Fibroblast of mammary gland (primary cell): ENCODE measurements at places on chromosomes 6 and 20.

GRCh38 chr6:133759524-133759923, 129.4 kb upstream of the TCF21 start:
- no peak for DNase-seq

DNA sequence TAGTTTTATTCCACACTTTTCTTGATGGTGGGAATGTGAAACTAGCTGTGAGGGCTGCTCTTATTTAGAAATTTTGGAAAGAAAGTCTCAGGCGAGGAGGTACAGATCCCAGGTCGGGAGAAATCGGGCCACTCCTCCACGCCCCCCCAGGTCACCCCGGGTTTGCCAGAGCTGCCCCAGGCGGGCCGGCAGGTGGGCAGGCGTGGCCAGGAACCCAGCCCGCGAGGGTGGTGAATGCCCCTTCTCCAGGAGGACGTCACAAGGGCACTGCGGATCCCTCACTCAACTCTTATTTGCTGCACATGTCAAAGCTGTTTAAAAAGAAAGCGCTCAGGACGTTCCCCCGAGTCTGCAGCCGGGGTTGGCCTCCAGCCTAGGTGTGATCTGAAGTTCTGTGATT, 60.5 kb upstream of the SLCO4A1 start:
- no peak for DNase-seq

DNA sequence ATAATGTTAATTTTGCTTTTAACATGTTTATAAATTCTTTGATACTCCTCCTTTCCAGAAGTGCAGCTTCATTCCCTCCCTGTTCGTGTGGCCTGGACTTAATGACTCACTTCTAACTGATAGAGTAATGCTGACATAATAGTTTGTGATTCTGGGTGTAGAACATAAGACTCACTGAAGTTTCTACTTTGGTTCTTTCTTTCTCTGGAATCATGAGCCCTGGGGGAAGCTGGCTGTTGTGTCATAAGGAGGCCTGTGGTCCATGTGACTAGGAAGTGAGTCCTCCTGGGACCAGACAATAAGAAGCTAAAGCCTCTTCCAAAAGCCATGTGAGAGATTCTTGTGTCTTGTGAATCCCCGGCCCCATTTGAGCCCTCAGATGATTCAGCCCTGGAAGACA, 30.5 kb upstream of the HLA-G start:
- DNase-seq: peak; percentile 95

DNA sequence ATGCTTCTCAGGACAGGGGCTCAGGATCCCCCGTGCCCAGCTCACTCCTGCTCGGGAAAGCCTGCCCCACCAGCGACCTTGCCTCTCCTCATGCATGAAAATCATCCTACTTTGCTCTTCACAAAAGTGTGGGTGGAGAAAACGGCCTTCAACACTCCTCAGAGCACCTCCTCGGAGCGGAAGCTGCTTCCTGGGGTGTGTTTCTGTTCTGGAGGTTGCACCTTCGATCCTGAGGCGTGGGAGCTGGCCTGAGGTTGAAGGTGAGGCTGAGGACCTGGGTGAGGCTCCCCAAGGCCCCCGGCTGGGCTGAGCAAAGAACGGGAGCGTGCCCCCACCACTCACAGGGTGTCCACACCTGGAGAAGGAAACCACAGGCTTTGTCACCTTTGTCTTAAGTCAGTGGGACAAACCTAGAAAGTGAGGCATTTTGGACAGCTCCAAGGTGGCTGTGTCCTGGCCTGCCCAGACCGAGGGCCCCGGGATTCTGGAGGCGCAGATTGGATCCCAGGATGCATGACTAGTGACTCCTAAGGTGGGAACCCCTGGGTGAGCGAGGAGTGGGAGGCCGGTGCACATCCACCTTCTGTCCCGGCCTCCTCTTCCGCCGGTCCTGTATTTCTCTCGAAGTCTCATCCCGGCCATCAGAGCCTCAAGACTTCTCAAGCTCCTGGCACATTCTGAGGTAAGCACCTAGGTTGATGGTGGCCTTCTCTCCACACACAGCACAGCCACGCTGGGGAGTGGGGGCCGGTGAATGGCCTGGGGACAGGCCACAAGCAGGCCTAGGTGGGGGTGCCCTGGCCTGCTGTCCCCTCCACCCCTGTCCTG, 104.7 kb downstream of the TMEM242 start:
- no peak for DNase-seq

DNA sequence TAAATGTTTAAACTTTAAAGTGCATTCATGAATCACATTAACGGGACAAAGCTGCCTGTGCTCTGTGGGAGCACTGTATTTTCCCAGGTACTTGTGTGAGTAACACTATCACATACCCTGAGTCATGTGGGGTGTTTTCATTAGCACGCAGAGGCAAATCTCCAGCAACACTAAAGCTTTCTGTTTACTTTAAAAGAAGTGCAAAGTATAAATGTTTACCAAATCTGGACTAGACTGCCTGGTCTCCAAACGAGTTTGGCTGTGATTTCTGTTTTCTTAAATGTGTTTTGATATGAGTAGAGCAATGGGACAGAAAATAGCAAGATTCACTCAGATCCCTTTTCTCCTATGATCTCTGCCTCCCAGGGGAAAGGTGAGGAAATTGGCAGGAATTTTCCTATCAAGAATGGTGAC, 28.8 kb upstream of the RIPPLY2 start:
- DNase-seq: peak; percentile 6

GRCh38 chr6:20921578-20921977, 387.3 kb downstream of the CDKAL1 start:
- peak; percentile 76 for DNase-seq

- no peak for DNase-seq
Observed at GRCh38 chr6:3617681-3618311, 133.7 kb downstream of the PXDC1 start.

DNA sequence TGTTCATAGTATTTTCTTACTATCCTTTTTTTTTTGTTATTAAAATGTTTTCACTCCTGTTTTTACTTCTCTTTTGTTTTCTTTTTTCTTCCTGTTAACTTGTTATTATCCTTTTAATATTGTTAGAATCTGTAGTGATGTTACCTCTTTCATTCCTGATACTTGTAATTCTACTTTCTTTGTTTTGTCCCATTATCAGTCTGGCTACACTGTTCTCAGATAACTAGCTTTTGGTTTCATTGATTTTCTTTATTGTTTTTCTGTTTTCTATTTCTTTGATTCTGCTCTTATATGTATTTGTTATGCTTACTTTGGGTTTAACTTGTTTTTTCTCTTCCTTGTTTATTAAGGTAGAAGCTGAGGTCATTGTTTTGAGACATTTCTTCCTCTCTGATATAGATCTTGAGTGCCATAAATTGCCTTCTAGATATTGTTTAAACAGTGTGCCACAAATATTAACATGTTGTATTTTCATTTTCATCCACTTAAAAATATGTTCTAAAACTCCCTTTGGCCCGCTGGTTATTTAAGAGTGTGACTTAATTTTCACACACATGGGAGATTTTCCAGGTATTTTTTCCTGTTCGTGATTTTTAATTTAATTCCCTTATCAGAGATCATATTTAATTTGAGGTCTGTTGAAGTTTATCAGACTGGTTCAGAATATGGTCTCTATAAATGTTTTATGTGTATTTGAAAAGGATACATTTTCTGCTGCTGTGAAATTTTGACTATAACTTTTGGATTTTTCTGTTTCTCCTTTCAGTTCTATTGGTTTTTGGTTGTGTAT, 6.7 kb downstream of the XRN2 start:
- no peak for DNase-seq

- DNase-seq: no peak
Observed at GRCh38 chr6:150149146-150149545, 6.3 kb downstream of the PPP1R14C start.

DNA sequence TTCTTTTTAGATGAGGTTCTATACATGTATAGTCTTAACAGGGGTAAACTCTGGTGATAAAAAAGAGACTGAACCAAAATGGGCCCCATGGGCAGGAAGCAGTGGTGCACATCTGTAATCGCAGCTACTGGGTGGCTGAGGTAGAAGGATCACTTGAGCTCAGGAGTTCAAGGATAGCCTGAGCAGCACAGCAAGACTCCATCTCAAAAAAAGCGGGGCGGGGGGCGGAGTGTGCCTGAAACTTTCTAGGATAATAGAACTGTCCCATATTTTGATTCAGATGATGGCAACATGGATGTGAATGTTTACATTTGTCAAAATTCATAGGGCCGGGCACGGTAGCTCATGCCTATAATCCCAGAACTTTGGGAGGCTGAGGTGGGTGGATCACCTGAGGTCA, 48.8 kb upstream of the TAF8 start:
- no peak for DNase-seq

DNA sequence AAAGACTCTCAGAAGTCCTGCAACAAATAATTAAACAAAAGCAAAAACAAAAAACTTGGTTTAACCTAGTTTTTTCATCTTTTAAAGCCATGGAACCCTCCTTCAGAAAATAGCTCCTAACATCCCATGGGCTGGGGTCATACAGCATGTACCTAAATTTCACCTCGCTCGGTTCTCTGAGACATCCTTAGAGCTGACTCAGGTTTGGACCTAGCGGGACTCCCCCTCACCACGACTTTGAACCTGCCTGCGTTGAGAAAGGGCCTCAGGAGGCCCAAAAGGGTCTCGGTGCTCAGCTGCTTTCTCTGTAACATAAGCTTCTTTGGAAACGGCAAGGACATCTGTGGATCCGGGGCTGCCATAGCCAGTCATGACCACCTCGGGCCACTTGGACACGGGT, 112.8 kb downstream of the NFATC2 start:
- DNase-seq: no peak

DNA sequence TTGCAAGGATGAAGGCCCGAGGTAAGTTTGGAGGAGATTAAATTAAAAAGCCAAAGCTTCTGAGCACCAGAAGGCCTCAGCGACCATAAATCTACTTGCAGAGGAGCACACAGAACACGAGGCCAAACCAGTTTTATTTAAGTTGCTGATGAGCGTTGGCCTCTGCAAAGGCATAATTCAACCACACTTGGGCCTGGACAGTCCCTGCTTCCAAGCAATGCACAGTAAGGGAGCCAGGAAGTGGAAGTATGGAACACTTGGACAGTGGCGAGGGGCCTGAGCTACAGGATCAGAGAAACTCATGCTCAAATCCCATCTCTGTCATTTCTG, 92.8 kb downstream of the PTPRT start:
- DNase-seq: no peak

- no peak for DNase-seq
Observed at GRCh38 chr6:72916298-72916697, 294.4 kb downstream of the KCNQ5 start.

DNA sequence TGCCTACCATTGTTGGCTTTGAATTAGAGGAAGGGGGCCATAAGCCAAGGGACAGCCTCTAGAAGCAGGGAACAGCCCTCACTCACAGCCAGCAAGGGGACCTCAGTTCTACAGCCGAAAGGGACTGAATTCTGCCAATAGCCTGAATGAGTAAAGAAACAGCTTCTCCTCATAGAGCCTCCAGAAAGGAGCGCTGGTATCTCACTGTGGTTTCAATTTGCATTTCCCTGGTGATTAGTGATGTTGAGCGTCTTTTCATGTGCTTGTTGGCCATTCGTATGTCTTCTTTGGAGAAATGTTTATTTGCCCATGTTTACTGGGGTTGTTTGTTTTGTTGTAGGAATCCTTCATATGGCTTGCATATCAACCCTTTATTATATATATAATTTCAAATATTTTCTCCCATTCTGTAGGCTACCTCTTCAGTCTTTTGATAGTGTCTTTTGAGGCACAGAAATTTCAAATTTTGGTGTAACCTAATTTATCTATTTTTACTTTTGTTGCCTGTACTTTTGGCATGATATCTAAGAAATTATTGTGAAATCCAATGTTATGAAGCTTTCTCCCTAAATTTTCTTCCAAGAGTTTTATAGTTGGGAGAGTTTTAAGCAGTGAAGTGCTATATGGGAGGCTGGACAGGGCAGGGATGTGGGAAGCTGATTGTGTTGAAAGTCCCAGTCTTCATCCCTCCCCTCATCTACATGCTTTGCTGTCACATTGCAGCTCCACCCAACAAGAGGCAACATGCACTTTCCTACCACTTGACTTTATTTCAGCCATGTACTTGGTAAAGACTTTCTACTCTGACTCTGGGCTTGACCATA, 82.3 kb upstream of the SHLD1 start:
- no peak for DNase-seq

- DNase-seq: no peak
Observed at GRCh38 chr20:2125474-2126112, 24.0 kb downstream of the STK35 start.

GRCh38 chr20:16271450-16271849, 301.8 kb downstream of the KIF16B start:
- no peak for DNase-seq

DNA sequence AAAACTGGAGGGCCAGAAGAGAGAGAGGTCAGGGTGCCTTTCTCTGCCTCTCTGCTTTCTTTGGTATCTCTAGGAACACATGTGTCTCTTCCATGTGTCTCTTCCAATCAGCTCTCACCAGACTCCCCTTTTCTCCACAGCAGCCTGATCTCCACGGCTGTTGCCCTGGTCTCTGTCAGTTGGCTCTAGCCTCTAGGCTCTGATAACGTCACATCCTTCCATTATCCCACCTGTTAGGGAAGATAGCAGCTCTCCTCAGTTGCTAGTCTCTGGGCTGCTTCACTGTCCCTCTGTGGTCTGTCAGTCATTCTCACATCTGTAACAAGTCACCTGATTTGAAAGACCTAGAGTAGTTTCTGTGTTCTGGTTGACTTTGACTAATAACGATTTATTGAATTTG, 80.2 kb downstream of the PLCB4 start:
- DNase-seq: no peak

GRCh38 chr6:43455531-43456428, at the start of gene DLK2:
Gene DLK2 (minus strand): TSS chr6:43455548. CDS start chr6:43454825, 723 bp downstream.
- peak; percentile 18 for DNase-seq

GRCh38 chr20:24979036-24979960, 13.3 kb downstream of the APMAP start:
- no peak for DNase-seq
